Cortex of kidney (tissue), 1 donor: ENCODE measurements at places on chromosomes 13 and 19.

GRCh38 chr13:51995677-51996551, 15.3 kb downstream of the ATP7B start:
- no peak for DNase-seq

GRCh38 chr13:106796280-106797047, 228.5 kb upstream of the ARGLU1 start:
- no peak for DNase-seq

- DNase-seq, result no peak
These were observed 88.4 kb downstream of the USP12 start for GRCh38 chr13:27083183-27083582.

DNA sequence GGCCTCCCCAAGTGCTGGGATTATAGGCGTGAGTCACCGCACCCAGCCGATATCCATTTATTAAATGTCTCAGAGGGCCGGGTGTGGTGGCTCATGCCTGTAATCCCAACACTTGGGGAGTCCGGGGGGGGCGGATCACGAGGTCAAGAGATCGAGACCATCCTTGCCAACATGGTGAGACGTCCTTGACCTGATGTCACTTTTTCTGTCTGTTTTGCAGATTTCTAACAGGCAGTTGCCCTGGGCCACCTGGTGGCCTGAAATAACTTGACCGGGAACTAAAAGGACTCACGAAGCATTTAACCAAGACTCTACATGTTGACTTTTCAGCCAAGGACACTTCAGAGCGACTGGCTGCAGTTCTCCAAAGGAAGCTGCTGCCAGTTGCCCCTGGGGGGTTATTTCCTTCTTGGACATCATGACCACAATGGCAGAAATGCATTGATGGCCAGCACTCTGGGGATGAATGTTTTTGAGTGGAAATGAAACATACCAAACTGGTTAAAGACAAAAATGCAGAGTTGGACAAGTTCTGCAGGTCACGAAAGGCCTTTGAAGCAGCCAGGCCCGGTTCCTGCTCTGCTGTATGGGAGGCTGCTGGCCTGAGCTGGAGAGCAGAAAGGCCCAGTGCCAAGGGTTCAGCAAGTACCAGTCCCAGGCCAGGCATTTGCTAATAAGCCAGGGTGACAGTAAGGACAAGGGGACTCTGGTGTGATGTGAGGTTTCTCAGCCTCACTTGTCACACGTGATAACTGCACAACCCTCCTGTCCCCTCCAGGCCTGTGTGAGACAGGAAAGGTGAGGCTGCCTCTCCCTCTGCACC, 8.3 kb downstream of the ZNF837 start:
- DNase-seq, result no peak

GRCh38 chr19:9935506-9936325, 599 bp downstream of the OLFM2 start:
- DNase-seq, result no peak

- no peak for DNase-seq
These were observed 8.6 kb upstream of the SLC7A9 start for GRCh38 chr19:32877977-32878745.
